ENCODE measurements at places on chromosomes 12 and 14.

DNA sequence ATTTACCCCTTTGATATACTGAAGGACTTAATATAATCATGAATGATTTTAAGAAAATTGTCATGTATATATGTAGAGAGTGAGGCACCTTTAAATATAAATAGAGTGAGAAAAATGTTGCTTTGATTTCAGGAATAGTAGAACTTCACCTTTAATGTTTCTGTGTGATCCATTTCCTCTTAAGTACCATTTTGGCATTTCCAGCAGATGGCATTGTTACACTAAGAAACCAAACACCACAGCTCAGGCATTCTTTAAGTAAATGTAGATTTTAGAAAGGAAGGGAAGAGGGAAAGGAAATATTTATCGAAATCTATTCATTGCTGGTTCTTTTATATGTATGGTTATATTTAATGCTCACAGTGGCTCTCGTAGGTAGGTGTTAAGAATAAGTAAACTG, 556.7 kb upstream of the FBXO33 start:
- no peak for DNase-seq

DNA sequence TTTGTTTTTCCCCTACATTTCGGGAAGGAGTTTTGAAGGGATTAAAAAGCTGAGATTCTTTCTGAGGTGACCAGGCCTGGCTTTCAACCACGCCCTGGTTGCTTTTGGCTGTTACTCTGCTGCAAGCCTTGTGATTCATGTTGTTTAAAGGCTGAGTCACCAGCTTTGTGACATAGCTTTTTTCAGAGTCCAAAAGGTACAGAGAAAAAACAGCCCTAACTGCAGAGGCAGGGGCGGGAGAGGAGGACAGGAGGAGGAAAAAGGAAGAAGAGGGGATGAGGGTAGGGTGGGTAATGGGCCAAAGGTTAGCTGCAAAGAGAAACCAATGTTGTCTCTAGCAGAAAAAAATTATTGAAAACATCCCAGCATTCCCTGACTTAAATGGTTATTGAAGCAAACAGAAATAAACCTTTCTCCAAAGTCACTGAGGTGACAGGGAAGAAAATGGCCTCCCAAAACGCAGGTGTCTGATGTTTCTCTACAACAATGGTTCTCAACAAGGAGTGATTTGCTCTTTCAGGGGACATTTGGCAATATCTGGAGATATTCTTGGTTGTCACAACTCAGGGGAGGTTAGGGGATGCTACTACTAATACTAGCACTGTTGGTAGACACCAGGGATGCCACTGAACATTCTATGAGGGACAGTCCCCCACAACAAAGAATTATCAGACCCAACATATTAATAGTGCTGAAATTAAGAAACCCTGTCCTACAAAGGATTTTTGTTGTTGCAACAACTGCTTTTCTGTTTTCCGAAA, 2.1 kb upstream of the UBC start:
- DNase-seq: peak; percentile 55

- DNase-seq: no peak
These were observed 361.4 kb downstream of the CACNA1C start for GRCh38 chr12:2413999-2414792.

DNA sequence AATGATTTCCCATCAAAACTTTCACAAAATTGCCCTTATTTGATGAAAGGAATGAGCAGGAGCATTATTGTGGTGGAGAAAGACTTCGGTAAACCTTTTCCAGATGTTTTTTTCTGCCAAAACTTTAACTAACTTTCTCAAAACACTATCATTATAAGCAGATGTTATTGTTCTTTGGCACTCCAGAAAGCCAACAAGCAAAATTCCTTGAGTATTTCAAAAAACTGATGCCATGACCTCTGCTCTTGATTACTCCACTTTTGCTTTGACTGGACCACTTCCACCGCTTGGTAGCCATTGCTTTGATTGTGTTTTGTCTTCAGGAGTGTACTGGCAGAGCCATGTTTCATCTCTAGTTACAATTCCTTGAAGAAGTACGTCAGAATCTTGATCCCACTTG, 29.7 kb upstream of the RAB21 start:
- DNase-seq: no peak

DNA sequence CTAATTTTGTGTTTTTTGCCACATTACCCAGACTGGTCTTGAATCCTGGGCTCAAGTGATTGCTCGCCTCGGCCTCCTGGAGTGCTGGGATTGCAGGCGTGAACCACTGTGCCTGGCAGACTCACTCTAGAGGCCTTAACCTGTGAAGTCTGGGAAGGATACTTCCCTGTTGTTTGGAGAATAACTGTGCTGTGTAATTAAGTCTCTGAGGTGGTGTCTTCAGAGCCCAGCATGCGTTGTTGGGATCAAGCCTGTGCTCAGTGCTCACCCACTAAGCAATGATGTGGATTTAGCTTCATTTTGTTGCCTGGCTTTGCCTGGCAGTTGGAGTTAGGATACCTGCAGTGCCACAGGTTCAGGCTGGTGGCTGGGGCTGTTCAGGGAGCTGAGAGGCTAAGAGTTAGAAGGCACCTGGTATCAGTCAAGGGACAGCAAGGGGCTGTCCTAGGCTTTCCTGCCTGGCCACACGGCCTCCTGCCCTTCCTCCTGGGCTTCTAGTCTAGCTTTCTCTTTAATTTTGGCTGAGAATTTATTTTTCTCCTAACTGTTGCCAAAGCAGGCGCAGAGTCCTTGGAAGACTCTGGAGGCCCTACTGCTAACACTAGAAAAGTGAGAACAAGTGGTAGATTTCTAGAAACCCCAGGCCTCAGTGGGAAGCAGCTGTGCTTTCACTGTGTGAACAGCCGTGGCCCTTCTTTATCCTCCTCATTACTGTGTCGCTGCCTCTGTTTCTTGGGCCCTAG, 38.5 kb downstream of the EP400 start:
- no peak for DNase-seq

GRCh38 chr14:84882830-84883229, 647.1 kb upstream of the FLRT2 start:
- DNase-seq: no peak

DNA sequence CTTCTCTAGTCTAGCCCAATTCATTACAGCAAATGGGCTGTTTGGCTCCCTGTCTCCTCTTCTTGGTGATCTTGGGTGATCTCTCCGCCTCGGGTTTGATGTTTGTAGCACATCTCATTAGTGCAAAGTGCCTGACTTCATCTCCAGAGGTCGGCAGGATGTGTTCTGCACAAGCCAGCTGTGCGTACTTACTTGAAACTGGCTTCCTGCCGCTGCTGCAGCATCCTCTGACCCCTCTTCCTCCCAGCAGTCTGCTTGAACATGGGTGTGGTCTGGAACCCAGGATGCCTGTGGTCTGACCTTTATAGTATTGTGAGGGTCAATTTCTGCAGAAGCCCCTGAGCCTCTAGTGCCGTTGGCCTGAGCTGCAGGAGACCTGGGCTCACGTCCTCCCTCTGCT, 99.2 kb downstream of the BEGAIN start:
- DNase-seq: no peak

DNA sequence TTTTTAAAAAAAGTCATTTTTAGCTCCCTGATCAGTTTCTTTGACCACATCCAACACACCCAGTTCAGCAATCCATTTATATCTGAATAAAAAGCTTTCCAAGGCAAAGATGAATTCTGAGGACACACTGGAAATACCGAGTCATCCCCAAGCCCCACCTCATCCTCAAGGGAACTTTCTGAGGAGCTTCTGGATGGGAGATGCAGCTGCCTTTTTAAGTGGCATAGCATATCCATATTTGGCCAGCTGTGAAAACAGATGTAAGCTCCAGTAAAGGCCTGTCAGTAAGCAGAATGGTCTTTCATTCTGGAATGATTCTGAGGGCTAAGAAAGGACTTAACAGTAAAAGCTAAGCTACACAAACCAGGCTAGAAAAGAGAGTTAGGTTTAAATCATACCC, 18.4 kb downstream of the ZFYVE1 start:
- no peak for DNase-seq

DNA sequence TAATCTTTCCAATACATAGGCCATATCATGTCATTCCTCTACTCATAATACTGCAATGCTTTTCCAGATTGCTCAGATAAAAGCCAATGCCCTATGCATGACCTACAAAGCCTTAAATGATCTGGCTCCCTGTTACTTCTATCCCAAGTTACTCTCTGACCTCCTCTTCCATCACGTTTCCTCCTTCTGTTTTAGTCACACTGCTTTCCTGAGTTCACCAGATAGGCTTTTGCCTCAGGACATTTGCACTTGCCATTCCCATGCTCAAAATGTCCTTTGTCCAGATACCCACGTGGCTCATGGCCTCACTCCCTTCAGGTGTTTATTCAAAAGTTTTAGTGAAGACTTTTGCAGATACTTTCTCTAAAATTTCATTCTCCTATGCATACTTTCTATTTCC, 138.7 kb upstream of the PRICKLE1 start:
- no peak for DNase-seq

DNA sequence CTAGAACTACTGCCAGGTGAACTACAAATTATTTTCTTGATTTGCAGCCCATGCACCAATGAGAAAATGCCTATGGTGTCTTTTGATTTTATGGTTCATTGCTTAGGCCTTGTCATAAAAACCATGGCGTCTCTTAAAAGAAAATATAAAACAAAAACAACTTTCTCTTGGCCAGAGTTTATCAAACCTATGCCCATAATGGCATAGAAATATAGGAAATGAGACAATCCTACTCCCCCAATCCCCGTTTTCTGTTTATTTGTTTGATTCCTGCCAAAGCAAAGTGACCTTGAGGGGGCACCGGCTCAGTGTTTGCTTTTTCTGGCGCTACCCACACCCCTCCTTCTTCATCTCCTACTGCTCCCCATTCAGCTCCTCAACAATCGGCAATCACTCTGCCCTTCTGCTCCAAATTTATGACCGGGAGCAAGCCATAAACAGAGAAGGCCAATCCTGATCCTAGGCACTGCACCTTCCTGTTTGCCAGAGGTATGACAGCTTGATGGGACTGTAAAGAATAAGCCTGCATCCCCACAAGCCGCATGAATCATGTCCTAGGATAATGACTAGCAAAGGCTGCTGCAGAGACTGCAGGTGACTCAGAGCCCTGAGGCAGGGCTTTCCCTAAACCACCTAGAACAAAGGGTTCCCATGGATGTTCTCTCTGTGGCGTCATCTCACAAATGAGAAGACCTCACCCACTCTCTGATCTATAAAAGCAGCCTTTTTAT, 874.9 kb downstream of the NRXN3 start:
- DNase-seq: no peak

DNA sequence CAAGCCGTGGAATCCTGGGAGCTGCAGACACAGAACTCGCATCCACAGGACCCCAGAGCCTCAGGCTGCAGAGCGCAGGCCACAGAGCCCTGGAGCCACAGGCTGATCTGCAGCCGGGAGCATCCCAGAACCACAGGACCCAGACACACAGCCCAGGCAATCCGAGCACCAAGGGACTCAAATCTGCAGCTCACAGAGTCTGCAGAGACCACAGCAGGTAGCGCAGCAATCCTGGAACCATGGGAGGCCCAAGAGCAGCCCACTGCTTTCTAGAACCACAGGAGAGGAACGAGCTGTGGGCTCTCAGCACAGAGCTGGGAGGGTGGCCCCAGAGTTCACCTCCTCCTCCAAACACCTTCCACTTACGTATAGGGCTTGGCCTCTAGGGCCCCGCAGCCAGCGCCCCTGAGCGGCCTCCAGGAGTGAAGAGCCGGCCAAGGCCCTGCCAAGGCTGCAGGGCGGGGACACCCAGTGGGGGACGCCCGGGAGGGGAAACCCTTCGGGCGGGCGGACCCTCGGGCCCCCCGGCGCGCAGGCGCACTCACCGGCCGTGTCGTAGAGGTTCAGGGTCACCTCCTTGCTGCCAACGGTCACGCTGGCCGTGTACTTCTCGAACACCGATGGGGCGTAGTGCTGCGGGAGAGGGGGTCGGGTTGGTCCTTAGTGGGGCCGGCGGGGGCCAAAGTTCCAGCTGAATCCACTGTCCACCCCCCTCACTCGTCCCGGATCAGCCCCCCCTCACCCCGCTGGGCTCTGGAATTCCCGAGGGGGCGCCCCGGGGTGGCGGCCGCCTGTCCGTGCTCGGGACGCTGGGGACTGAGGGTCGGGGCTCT, 665 bp downstream of the RHOF start:
- DNase-seq: peak; percentile 54

DNA sequence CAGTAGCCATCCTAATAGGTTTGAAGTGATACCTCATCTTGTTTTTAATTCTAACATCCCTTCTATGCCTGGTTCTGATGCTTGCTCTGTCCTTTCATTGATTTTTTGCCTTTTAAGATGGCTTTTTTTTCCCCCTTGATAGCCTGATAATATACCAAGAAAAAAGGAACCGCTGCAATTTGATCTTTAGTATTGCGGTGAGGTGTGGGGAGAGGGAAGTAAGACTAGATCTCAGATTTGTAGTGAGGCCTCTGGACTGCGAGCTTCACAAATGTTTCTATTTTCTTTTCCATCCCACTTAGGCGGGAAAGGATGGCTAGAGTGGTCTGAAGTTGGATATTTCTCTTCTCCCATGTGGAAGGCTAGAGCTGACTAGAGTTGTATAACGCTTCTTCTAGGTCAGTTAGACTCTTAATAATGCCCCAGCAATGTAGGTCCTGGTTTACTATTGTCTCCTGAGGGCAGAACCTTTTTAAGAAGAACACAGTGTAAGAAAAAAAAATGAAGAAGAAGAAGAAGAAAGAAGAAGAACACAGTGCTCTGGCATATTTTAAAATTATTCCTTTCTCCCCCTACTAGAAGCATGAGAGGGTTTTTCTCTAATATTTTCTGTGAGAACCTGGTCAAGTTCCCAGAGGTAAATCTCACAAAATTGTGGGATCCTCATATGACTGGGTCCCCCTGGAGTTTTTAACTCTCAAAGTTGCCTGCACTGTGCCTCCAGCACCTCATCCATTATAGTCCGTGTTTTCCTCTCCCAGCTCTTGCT, 11.9 kb upstream of the KLRB1 start:
- DNase-seq: no peak

DNA sequence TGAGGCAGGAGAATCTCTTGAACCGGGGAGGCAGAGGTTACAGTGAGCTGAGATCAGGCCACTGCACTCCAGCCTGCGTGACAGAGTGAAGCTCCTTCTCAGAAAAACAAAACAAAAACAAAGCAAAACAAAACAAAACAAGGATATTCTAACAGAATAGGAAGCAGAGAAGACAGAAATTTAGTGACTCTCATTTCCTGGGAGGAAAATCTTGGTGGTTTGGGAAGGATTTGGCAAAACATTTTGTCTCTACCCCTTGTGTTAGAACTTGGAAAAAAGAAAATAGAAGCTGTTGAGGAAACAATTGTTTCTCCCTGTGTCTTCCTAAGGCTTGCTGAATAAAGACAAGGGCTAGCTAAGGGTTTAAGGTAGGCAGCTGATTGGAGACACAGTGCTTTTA, 79.7 kb upstream of the PTPRR start:
- DNase-seq: no peak

DNA sequence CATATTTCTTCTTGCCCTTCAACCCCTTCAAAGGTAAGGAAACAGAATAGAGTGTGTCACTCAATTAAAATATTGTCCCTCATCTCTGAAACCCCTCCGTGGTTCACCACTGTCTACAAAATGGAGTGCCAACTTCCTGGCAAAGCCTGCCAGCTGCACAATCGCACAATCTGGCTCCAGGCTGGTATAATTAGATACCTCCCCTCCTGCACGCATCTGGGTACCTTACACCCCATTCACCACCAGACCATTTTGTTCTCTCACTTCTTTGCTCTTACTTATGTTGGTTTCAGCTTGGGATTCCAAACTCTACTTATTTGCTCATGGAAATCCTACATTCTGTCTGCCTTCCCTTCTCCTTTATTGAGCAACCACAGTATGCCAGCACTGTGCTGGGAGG, 314.9 kb downstream of the NUAK1 start:
- no peak for DNase-seq
